ENCODE measurements at places on chromosomes 3 and 15. TPM values are rescaled to one million over a fixed set of nuclear protein-coding genes. Genes with fewer than 3 reads are reported as not detected.

DNA sequence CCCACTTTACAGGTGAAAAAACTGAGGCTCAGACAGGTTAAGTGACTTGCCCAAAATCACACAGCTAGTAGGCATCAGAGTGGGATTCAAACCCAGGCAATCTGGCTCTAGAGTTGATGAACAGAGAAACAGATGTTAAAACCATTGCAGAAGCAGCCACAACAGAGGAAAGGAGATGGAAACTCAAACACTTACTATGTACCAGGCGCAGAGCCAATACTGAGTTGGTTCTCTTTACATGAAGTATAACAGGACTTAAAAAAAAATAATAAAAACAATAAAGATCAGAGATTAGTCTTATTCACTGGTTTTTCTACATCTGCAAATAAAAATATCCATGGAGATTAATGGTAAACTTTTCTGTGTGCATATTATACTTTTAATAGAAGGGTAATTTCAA, 84.9 kb upstream of the SPATA12 start:
- DNase-seq = no peak

LRRC31 gene
- total RNA-seq = not detected

ZSCAN2 gene
- 4.6 TPM for total RNA-seq

GPR171 gene
- total RNA-seq = 3.2 TPM

WDR72 gene
- total RNA-seq = not detected

DNA sequence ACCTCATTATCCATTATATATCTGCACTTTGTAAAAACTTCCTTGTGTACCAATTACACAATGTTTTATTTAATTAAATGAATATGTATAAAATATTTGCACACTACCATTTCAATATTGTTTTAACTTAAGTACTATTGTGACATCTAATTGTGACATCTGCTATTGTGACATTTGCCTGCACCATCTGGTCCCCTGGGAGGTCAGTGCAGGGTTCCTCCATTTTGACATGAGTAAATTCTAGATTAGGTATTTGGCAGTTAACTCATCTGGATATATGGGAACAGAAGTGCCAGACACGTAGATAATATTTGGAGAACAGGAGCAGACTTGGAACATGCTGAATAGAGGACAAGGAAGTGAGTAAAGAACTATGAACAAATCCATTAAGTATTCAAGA, 332.1 kb downstream of the VGLL3 start:
- DNase-seq = no peak

GRCh38 chr15:27869697-27870281, 229.3 kb downstream of the OCA2 start:
- no peak for DNase-seq

GRCh38 chr3:78086150-78086549, 1046.3 kb downstream of the ROBO2 start:
- no peak for DNase-seq

MME gene
- total RNA-seq = 1.5 TPM

GRCh38 chr3:49805367-49805782, 2.3 kb downstream of the INKA1 start:
- peak; percentile 97 for DNase-seq

DNA sequence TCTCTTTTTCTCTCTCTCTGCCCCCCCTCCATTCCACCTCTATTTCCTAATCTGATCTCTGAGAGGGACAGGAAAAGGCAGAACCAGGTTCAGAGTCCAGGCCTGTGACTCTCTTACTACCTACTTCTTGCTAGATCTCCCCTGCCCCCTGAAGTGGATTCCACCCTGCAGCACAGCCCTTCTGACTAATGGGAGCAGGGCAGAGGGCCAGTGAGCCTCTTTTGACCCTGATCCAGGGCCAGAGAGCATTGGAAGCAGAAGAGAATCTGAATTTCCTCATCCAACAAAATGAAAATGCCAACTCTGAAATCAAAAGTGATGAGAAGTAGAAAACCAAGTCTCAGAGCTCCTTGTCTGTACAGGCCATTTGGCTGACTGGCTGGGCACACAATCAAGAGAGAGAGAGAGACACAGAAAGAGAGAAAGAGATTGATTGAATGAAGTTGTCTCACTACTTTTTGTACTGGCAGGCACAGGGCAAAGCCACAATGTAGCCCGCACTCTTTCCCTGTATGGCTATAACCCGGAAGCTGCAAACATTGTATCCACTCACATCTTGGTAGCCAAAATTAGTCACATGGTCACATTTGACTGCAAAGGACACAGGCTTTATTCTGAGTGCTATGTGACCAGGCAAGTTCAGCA, 31.6 kb upstream of the GLCE start:
- DNase-seq = peak; percentile 66

CFAP44 gene
- 1.6 TPM for total RNA-seq

NR2C2 gene
- 23.5 TPM for total RNA-seq

- DNase-seq = no peak
Measured at GRCh38 chr3:25895031-25895430, 105.1 kb downstream of the OXSM start.

GRCh38 chr15:67043939-67044771, 21.2 kb upstream of the SMAD3 start:
- peak; percentile 88 for DNase-seq

- no peak for DNase-seq
Measured at GRCh38 chr3:190810957-190811356, 51.5 kb downstream of the GMNC start.

DNA sequence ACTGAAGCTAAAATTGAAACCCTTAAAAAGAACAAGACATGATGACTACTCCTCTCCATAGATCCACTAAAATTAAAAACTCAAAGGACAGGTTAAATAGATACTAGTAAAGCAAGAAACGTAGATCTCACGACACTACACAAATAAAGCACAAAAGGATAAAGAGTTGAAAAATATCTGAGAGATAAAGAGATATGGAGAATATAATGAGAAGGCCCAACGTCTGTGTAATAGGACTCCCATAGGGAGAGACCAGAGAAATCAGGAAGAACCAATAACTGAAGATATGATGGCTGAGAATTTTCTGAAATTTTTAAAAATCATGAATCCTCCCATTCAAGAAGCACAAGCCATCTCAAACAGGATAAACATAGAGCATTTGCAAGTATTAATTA, 45.6 kb upstream of the PRICKLE2 start:
- DNase-seq = no peak

DNA sequence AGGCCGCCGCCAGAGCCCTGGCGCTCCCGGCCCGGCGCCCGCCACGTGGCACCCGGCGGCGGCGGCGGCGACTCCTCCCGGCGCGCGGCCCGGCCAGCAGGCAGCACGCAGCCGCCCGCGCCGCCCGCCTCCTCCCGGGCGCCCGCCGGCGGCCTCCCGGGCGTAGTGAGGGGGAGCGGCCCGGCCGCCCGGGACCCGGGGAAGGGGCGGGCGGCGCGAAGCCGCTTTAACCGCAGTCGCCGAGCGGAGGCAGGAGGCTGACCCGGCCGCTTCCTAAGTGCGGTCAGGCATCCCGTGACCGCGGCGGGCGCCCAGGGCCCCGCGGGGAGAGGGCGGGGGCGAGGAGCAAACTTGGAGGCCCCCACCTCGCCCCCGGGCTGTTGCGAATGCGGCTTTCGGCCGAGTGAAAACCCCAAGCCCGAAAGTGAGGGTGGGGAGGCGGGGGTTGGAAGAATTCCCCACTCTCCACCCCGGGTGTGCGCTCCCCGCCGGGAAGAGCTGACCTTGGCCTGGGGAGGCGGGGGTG, 1.7 kb upstream of the HES1 start:
- no peak for DNase-seq

GRCh38 chr3:123027292-123028232, at the start of gene SEMA5B:
TSS of gene SEMA5B (minus strand) at chr3:123027763. CDS start at chr3:122961263, 66,500 bp downstream.
- DNase-seq = no peak

DNA sequence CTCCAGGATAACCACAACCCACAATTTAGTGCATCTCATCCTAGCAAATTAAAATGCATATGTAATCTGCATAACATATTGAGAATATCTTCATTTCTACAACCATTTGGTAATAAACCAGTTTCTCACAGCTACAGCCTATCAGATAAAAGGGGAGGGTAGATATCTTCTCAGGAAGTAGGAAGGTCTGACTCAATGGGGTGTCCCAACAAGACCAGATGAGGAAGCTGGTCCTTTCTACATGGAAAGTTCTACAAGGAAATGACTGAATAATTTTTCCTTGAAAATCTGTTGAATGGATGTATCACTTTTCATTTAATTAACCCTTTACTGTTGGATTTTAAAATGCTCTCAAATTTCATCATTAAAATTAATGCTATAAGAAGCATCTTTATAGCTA, 17.4 kb upstream of the TMPRSS7 start:
- DNase-seq = no peak

DNA sequence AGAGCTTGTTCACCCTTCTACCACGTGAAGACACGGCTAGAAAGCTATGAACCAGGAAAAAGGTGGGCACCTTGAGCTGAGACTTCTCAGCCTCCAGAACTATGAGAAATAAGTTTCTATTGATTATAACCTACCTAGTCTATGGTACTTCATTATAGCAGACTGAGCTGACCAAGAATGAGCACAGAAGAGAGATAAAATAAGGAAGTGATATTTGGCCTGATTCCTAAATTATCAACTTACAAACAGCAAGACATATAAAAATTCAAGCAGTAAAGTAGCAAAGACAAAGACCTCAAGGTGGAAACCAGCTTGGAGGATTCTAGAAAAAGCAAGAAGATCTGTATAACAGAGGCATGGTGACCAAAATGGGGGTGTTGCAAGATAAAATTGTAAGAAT, 63.9 kb upstream of the OSTN start:
- DNase-seq = no peak

GRCh38 chr3:124510290-124510689, 220.0 kb upstream of the UMPS start:
- no peak for DNase-seq

GRCh38 chr3:152071924-152072323, 196.8 kb upstream of the MBNL1 start:
- no peak for DNase-seq

INKA1 gene
- not detected for total RNA-seq

- no peak for DNase-seq
Measured at GRCh38 chr3:104388619-104389018, 978.1 kb upstream of the ALCAM start.

DNA sequence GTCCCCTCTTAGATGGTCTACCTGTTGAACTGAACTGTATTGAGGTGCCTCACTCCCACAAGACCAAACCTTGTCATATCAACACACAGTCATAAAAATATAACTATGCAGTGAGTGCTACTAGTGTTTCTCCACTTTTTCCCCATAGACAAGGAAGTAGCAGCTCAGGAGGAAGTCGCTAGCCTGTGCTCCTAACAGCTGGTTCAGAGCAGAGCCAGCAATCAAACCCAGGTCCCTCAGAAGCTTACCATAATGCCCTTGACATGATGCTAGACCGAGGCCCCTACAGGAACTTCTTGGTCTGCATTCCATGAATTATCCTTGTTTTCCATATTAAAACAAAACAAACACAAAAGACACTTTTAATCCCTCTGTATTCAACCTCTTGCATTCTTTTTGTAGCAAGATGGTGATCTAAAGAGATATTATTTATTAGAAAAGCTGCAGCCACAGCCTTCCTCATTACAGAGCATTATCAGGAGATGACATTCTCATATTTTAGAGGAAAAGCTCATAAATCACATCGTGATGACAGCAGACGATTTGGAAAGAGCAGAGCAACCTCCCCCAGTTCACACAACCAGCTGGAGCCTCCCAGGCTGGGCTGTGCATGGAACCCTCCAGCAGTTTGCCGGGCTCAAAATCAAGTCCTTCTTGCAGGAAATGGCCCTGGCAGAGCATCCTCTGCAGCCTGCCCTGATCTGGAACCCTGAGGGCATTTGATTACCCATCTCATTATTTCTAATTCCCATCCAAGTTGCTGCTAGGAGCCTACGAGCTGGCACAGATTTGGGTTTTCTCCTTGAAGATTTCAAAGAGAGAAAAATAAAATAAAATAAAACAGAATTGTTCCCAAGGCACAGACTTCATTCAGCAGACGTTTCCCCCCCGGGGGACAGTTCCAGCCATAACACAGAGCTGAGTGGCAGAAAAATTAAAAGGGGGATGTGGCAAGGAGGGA, 118.8 kb downstream of the SRGAP3 start:
- no peak for DNase-seq

GRCh38 chr15:76764004-76764403, 141.1 kb downstream of the SCAPER start:
- no peak for DNase-seq

DNA sequence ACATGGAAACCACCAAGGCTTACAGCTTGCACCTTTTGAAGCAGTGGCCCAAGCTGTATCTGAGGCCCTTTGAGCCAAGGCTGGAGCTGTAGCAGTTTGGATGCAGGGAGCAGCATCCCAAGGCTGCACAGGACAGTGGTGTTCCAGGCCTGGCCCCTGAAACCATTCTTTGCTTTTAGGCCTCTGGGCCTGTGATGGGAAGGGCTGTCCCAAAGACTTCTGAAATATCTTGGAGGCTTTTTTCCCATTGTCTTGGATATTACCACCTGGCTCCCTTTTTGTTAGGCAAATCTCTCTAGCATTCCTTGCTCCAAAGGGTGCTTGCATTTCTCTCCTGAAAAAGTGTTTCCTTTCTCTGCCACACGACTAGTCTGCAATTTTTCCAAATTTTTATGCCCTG, 302.8 kb upstream of the MDFIC2 start:
- no peak for DNase-seq

GRCh38 chr3:133563186-133563591, 10.3 kb upstream of the CDV3 start:
- DNase-seq = no peak

DNA sequence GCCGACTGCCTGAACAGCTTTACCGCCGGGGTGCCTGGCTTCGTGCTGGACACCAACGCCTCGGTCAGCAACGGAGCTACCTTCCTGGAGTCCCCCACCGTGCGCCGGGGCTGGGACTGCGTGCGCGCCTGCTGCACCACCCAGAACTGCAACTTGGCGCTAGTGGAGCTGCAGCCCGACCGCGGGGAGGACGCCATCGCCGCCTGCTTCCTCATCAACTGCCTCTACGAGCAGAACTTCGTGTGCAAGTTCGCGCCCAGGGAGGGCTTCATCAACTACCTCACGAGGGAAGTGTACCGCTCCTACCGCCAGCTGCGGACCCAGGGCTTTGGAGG, 815 bp downstream of the SPINT1 start:
- DNase-seq = no peak

- no peak for DNase-seq
Measured at GRCh38 chr3:31565288-31565687, 32.6 kb downstream of the STT3B start.

GRCh38 chr3:113758389-113759024, 11.7 kb downstream of the ATP6V1A start:
- DNase-seq = no peak

DNA sequence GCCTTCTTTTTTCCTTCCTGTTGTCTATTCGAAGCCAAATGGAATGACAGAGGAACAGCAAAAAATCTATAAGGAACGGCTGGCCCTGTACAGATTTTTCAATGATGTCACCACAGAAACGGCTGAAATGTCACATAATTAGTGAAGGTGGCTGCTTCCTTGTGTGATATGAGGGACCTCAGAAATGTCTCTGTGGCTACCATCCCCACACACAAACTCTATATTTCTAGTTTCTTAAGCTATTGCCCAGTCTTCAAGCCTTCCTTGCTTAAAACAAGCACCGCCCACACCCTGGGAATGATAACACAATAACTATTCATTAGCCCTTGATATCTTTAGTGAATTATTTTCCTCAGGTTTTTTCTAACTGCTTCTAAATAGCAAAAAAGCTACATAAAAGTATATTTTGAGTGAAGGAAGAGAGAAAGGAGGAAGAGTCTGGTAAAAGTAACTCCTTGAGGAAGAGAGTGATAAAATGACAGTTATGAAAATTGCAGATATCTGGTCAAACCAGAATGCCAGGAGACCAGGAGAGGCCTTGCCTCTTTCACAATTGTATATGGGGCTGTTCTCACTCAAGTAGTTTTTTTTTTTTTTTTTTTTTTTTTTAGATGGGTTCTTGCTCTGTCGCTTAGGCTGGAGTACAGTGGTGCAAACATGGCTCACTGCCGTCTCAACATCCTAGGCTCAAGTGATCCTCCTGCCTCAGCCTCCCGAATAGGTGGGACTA, 38.7 kb downstream of the FMN1 start:
- DNase-seq = no peak

Data from ascending aorta (tissue), 2 donors.